ENCODE measurements at places on chromosomes 7 and 10. TPM values are rescaled to one million over a fixed set of nuclear protein-coding genes. Genes with fewer than 3 reads are reported as not detected.

The TMEM176B gene
- total RNA-seq, result not detected

The CAV1 gene
- total RNA-seq, result 0.87 TPM

The POLD2 gene
- total RNA-seq, result 130 TPM

The EPHB4 gene
- total RNA-seq, result 2.0 TPM

The CCZ1 gene
- total RNA-seq, result 93.0 TPM

The DDC gene
- total RNA-seq, result not detected

The LRRD1 gene
- total RNA-seq, result not detected

The SERPINE1 gene
- 0.29 TPM for total RNA-seq

The SLC39A12 gene
- total RNA-seq, result not detected

The DNA2 gene
- total RNA-seq, result 53.3 TPM

The SPDYE5 gene
- not detected for total RNA-seq

The CDNF gene
- 0.94 TPM for total RNA-seq

The KCND2 gene
- not detected for total RNA-seq

The SPDYE1 gene
- total RNA-seq, result 0.20 TPM

The ABCB4 gene
- not detected for total RNA-seq

The KMT2E gene
- 127 TPM for total RNA-seq

The GRM3 gene
- total RNA-seq, result not detected

The HSPA12A gene
- total RNA-seq, result not detected

The CPA1 gene
- not detected for total RNA-seq

The CPA2 gene
- not detected for total RNA-seq
